SIG-M5 (cell line): ENCODE measurements at places on chromosomes 1 and 21.

- no peak for DNase-seq
These were observed 42.3 kb upstream of the NFASC start for GRCh38 chr1:204828352-204828850.

GRCh38 chr21:16569679-16570078, 839.9 kb downstream of the USP25 start:
- DNase-seq, result no peak

DNA sequence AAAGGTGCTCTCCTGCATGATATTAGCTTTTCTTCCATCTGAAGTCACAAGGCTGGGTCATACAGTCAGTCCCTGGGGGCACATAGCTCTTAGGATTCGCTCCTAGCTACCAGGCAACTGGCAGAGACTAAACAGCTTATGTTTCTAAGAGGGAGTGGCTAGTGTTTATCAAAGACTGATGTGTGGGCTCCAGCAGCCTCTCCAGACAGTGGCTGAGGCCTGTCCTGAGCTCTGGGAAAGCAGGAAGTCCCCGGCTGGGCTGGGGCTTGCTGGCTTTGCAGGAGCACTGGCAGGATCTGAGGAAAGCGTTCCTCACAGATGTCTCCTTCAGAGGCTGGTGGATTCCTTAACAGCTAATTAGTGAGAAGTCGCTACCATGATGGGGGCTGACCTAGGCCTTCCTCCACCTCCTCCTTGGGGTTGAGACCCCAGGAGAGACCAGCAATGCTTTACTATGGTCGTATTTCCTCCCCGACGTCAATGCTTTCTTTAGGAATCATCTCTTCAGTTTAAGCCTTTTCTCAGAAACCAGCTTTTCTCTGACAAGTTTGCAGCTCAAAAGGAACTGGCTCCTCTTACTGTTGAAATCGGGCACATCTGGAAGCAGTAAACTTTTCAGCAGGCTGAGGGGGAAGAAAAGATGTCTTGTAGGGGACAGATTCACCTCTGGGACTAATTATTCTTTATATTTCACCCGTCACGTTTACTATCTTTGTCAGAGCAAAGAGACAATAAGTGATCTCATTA, 33.5 kb upstream of the HHAT start:
- DNase-seq, result no peak

DNA sequence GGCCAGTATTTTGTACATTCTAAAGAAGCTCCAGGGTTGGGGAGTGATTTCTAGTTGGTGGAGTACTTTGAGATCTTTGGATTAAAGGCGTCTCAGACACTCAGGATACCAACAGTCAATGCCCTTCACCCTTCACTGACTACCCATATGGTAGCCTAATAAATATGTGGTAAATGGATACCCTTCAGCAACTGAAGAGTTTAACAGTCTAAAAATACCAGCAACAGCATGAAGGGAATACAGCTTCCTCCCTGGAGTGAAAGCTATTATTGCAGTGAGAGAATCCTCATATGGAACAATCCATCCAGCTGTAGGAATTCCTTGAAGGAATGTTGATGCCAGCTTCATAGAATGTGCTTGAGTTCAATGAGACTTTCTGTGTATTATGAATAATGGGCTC, 26.8 kb downstream of the DNAJC11 start:
- DNase-seq, result no peak

- DNase-seq, result no peak
These were observed 26.5 kb upstream of the CTH start for GRCh38 chr1:70384542-70384941.

- DNase-seq, result no peak
These were observed 142.8 kb upstream of the COA6 start for GRCh38 chr1:234230414-234230862.

DNA sequence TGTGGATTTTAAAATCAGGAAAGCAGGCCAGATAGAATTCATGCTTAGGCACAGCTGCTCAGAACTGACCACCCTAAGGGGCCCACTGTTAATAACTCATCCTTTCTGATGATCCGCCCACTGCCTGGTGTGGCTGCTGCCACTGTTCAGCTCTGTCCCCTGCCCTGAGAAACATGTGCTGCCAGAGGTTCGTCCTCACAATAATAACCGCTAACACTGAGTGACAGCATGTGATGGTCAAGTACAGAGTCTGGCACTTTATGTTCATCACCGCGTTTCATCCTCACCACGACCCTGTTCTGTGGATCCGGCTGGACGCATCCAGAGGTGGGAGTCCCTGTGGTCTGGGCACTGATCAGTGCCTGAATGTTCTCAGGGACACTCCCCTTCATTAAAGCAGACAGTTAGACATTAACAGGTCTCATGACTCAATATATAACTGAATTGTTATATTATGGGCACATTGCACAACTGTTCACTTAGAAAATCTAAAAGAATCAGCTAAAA, 108.6 kb downstream of the SIM2 start:
- DNase-seq, result no peak

GRCh38 chr1:41396084-41396483, 34.9 kb downstream of the FOXO6 start:
- no peak for DNase-seq

DNA sequence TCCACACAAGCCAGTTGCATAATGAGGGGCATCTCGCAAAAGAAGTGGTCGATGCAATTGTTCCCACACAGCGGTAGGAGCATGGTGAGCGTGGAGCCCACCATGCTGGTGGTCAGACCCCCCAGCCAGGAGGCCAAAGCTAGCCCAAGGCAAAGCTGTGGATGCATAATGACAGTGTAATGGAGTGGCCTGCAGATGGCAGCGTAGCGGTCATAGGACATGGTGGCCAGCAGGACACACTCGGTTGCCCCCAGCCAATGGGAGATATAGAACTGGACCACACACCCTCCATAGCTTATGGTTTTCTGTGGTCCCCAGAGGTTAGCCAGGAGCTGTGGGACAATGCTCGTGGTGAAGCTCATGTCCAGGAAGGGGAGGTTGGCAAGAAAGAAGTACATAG, 4.3 kb downstream of the OR2C3 start:
- no peak for DNase-seq

GRCh38 chr1:81312272-81312754, 488.4 kb upstream of the ADGRL2 start:
- DNase-seq, result no peak

DNA sequence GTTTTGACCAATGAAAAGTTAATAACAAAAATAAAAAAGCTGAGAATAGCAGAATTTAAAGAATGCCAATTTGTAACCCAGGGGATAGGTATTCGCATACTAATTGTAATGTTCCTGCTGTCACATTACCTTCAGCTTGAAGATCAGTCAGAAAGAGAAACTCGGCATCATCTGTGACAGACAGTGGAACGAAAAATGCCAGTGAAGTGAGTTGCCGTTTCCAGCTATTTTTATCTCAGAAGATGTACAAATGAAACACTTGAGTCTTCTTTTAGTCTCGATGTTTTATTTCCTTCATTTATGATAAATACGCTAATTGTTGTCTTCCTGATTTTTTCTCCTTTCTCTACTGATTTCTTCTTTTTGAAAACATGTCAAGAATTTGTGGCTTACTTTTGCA, 26.1 kb downstream of the RGS21 start:
- DNase-seq, result no peak

- no peak for DNase-seq
These were observed 104.1 kb upstream of the TMPRSS2 start for GRCh38 chr21:41611966-41612606.

DNA sequence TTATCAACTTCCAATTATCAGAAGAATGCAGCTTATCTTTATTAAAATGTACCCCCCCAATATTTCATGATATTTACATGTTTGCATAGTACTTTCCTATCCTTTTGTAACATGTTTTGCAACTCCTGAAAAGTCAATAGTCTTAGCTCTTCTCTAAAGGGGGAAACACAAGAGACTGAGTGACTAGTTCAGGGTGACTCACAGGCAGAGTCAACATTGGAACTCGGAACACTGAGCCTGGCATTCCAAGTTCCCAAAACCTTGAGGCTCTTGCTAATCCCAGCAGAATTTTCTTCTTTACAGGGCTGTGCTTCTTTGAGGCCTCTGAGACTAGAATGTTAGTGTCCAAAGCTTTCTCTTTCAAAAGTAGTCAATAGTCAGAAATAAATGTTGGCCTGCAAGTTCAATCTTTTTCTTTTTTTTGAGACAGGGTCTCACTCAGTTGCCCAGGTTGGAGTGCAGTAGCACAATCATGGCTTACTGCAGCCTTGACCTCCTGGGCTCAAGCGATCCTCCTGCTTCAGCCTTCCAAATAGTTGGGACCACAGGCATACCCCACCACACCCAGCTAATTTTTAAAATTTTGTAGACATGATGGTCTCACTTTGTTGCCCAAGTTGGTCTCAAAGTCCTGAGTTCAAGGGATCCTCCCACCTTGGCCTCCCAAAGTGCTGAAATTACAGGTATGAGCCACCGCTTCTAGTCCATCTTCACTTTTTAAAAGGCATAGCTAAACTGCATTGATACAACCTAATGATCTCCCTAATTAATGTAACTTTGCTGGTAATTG, 37.5 kb downstream of the ZNF281 start:
- DNase-seq, result no peak

DNA sequence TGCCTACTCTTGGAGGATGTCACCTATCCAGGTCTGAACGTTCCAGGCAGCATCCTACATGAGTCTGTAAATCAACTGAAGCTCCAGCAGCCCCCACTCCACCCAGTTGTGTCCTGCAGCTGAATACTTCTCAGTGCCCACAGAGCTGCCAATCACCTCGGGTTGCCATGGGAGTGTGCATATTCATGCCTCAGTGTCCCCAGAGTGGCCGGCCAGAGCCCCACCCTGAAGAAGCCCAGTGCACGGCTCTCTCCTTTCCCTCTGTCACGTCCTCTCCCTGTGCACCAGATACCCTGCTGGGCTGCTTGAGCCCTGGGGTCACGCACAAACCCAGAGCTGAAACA, 16.1 kb upstream of the GSTM4 start:
- DNase-seq, result no peak

DNA sequence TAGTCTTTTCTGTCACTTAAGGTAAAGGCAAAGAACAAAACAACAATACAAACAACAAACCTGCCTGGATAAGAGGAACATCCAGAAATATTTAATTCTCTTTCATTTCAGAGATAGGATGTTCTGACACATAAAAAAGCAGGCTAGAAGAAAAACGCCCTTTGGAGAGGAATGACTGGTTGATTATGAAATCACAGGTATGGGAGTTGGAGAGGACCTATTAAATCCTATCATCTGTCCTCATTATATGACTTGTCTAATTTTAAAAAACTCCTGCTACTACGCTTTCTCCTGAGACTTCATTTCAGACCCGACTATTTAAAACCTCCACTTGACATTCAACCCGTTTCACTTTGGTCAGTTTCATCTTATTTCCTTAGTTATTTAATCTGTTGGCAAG, 54.1 kb downstream of the TMPRSS15 start:
- no peak for DNase-seq
